ELR (cell line): ENCODE measurements at places on chromosomes 6 and 20.
A peak's percentile ranks its signal among the peaks of the same experiment; 100 is the strongest.

- no peak for DNase-seq
These were observed 10.8 kb downstream of the FAM50B start for GRCh38 chr6:3859878-3860552.

- DNase-seq: peak; percentile 99
These were observed 17.8 kb upstream of the ZNF217 start for GRCh38 chr20:53611449-53611894.

GRCh38 chr6:143451531-143451930 is 926 bp downstream of the PEX3 start:
- DNase-seq: peak; percentile 39

DNA sequence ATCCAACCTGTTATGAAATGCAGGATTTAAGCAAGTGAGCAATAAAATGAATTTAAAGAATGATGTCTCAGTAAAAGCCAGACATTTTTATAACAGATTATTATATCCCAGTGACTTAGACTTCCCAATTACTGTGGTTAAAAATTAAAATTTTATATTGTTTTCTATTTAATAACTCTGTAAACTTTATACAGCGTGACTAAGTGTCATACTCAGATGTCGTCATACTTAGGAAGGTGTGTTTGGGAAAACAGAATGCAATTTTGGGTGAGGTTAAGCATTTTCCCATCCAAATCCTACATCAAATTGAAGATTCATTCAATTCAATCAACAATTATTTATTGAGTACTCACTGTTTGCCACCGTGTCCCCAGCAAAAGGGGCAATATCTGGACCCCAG is 31.4 kb upstream of the FRMD1 start:
- DNase-seq: no peak

GRCh38 chr20:45994761-45995493 is 13.8 kb upstream of the MMP9 start:
- no peak for DNase-seq

GRCh38 chr6:147170269-147170668 is 33.9 kb upstream of the STXBP5 start:
- DNase-seq: peak; percentile 92

DNA sequence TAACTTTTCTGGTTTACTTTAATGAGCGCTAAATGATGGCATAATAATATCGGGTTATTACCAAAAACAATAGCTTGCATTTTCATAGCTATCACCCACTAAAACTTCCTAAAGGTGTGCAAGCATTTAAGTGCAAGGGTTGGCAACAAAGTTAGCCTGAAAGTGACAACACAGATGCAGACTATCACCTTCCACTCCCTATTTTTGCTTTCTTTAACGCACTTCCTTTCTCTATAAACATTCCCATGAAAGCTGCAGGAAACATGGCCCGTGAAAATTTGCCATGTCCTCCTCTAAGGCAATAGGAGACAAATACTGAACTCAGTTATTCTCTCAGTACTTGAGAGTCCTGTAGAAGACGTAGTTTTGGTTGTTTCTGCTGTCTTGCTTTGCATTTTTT is 2.7 kb downstream of the MYCT1 start:
- no peak for DNase-seq

- DNase-seq: no peak
These were observed 101.1 kb upstream of the ID4 start for GRCh38 chr6:19736066-19736465.

DNA sequence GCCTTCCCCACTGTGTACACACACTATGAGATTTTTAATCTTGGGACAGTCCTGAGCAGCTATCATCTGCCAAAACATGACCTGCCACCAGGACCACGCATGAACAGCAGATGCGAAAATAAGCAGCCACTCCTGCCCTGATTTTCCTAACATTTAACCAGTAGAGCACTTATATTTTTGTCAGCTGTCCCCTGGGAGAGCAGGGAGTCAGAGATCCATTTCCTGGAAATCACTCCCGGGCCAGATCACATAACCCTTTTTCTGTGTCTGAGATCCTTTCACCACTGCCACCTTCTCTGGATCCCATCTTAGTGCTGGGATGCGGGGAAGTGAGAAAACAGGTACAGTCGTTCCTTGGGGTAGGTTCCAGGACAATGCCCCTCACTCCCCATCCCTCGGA is 5.7 kb downstream of the SDCBP2 start:
- peak; percentile 40 for DNase-seq

- DNase-seq: peak; percentile 40
These were observed 335.4 kb downstream of the COL12A1 start for GRCh38 chr6:74870403-74870802.

GRCh38 chr20:25323496-25324246 is 67.0 kb downstream of the ABHD12 start:
- DNase-seq: no peak

- peak; percentile 90 for DNase-seq
These were observed 5.5 kb upstream of the ARMC12 start for GRCh38 chr6:35731414-35731735.
